CD4-positive, alpha-beta T cell treated with Interleukin-17A for 1 hour (primary cell): ENCODE measurements at places on chromosomes 4 and X.

GRCh38 chrX:131841496-131842437, 181.3 kb upstream of the STK26 start:
- peak; percentile 61 for DNase-seq

GRCh38 chr4:87360338-87360935, 30.6 kb downstream of the HSD17B11 start:
- no peak for DNase-seq

GRCh38 chrX:46617906-46618305, 44.3 kb downstream of the CHST7 start:
- DNase-seq: no peak

DNA sequence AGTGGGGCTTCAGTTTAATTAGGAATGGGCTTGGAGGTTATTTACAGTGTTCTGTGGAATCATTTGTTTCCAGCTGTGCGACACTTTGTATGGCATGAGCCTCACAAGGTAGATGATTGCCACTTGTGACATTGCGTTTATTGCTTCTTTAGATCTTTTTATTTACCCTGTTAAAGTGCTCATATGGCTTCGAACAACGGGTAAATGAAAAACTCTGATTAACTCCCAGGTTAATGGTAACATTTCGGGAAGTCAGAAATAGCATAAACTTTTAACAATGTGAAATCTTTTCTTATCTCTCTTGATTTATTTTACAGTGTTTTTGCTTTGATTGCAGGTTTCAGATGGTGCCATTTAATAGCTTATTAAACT, 494.3 kb downstream of the IDS start:
- DNase-seq: no peak

DNA sequence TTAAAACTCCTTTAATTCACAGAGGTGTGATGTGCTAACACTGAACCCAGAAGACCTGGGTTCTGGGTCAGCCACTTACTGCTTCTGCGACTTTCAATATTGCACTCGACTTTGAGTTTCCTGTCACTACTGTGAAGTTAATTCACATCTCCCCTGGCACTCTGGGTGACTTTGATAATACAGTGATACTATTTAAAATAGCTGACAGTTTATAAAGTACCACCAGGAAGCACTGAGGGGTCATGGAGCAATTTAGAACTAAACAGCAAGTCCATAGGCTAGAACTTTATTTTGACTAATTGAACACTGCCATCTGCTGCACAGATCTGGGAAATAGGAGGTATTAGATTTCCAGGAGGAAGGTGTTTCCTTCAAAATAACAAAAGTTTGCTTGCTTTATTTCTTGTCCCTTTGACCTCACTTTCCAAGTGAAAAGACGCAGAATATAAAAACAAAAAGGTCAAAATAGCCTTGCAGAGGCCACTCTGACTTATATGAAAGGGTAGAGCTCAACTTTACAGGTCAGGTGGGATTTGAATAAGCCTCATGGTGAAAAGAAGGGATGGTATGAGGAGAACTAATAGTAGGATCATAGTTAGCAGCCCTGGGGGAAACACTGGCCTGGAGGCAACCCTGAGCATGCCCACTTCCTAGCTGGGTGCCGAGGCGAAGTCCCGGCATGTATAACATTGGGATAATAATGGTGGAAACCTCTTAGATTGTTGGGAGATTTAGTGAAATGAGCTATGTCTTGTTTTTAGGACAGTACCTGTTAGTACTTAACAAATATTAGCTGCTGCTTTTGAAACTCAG, 53.4 kb downstream of the ZNF518B start:
- DNase-seq: peak; percentile 44

- DNase-seq: no peak
Observed at GRCh38 chr4:148239494-148239985, 202.7 kb downstream of the NR3C2 start.

DNA sequence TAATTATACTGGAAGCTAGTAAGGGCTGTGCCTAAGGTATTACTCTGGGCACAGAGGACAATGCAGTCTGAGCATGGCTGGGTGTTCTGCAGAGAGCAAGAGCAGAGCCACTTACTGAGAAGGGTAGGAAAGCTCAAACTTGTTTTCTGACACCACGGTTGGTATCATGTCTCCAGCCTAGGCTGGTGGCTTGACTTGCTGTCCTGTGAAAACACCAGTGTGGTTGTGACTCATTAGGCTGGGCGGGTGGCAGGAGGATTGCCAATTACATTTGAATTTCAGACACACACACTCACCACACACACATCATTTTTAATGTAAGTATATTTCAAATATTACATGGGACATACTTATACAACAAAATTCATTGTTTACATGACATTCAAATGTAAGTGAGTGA, 19.7 kb upstream of the MTM1 start:
- no peak for DNase-seq

- peak; percentile 54 for DNase-seq
Observed at GRCh38 chr4:108116423-108117168, 52.1 kb downstream of the LEF1 start.

DNA sequence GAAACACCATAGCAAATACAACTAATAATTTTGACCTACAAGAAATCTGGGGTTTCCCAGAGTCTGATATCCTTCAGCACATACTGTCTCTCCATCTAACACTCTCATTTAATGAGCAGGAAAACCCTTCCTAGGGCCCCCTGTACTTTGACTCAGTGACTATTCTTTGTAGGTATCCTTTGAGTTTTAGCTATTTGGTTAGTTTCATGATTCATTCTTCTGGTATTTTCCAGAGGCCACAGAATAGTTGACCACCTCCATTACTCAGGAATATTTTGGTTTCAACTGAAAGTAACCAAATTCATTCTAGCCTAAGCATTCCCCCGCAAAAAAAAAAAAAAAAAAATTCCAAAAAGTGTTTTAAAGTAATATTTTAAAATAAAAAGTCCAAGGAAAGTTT, 140.0 kb downstream of the IDS start:
- DNase-seq: no peak

- DNase-seq: no peak
Observed at GRCh38 chrX:67328476-67328875, 215.3 kb upstream of the AR start.

DNA sequence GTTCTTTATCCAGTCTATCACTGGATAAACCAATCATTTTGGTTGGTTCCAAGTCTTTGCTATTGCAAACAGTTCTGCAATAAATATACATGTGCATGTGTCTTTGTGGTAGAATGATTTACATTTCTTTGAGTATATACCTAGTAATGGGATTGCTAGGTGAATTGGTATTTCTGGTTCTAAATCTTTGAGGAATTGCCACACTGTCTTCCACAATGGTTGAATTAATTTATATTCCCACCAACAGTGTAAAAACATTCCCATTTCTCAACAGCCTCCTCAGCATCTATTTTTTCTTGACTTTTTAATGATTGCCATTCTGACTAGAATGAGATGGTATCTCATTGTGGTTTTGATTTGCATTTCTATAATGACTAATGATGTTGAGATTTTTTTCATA, 791.7 kb upstream of the AGA start:
- DNase-seq: no peak

DNA sequence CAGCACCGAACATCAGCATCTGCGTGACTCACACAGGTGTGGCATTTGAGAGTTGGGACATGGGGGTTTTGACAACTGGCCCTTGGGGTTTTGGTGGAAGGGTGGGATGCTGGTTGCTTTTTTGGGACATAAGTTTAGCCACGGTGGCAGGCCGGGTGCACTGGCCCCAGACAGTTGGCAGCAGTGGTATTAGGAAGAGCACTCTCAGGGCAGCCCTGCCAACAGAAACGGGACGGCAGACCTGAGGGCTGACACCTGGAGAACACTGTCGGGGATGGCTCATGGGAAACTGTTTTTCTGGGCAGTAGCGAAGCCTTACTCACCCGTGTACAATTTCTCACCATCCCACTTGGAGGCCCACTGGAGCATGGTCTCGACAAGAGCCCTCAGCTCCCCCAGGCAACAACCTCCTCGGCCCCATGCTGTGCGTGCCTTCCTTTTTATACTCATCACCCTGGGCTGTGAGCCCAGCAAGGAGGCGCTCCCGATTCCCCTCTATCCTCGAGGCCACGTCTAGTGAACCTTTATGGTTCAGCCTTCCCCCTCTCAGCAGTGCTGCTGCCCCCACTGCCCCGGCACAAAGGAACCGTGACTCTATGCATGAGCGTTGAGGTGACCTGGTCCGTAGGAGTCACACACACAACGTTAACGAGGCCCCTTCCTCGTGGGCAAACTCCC, 30.6 kb downstream of the WDR1 start:
- no peak for DNase-seq

- peak; percentile 42 for DNase-seq
Observed at GRCh38 chrX:63686878-63687714, 97.9 kb downstream of the ARHGEF9 start.

DNA sequence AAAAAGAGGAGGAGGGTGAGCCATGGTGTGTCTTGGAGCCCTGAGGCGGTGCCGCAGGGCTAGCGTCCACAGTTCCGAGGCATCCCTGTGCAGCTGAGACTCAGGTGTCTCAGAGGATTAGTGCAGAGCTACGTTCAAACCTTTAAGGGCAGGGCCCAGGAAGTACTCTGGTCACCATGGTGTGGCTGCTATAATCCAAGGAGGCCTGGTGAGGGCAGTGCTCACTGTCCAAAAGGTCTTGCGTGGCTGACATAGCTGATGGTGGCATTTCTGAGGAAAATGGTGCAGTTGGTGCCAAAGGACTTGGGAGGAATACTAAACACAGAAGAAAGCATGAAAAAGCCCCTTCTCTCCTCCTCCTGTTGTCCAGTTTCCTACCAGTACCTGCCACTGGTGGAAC, 146.9 kb downstream of the DCHS2 start:
- no peak for DNase-seq

DNA sequence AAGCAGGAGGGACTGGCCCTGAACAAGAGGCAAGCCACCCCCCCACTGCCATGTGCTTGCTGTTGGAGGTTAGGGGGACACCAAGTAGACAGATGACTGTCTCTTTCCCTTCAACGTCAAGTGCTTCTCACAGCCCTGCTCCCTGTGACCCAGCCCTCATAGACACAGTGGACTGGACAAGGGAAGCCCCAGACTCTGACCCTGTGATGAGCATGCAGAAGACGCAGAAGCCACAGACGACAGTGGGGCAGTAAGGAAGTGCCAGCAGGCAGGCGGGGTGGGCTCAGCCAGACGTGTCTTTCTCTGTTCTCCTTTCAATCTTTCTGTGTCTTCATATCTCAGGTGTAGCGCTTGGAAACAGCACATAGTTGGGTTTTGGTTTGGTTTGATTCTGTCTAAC, 2.4 kb upstream of the L1CAM start:
- DNase-seq: no peak

GRCh38 chrX:46072791-46073190, 472.4 kb downstream of the ZNF674 start:
- DNase-seq: no peak

DNA sequence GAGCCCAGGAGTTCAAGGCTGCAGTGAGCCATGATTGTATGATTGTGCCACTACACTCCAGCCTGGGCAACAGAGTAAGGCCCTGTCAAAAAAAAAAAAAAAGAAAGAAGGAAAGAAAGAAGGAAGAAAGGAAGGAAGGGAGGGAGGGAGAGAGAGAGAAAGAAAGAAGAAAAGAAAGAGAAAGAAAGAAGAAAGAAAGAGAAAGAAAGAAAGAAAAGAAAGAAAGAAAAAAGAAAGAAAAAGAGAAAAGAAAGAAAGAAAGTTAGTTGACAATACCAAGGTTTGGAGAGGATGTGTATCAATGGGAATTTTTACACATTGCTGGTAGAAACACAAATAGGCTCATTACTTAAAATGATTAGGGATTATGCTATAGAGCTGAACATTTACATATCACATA, 19.8 kb downstream of the RADX start:
- no peak for DNase-seq

GRCh38 chr4:113147498-113148111, 98.2 kb downstream of the ANK2 start:
- DNase-seq: no peak

GRCh38 chr4:140702096-140702757, 54.0 kb downstream of the TBC1D9 start:
- no peak for DNase-seq

- DNase-seq: no peak
Observed at GRCh38 chr4:26464420-26465095, 25.7 kb downstream of the CCKAR start.

DNA sequence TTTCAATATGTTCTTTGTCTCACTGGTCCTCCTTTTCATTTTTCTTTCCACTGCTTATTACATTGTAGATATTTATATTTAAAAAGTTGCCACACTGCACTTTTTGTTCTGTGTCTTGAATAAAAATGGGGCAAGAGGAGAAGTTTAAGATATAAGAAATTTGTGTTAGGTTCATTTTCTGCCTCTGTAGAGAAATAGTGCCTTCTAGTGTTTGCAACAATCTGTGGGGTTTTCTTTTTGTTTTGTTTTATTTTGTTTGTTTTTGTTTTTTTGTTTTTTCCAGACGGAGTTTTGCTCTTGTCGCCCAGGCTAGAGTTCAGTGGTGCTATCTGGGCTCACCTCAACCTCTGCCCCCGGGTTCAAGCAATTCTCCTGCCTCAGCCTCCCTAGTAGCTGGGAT, 20.1 kb upstream of the SMIM14 start:
- DNase-seq: no peak

GRCh38 chr4:174713181-174713580, 115.9 kb downstream of the GLRA3 start:
- DNase-seq: no peak

GRCh38 chr4:13201241-13201640, 282.9 kb downstream of the RAB28 start:
- no peak for DNase-seq

DNA sequence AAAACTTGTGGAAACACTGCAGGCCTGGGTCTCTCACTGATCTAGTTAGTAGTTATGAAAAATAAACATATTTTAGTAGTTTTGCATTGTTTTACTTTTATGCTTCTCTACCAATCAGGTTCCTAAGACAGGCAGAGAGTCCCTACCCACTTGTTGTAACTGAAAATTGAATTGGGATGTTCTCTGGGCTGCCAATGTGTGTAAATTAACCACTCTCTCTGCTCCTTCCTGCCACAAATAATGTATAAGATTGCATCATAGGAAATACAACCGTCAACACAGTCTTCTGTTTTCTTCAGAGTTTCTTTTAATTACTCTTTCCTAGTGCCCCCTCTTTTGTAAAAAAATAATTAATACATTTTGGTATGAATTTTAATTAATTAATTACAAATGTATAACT, 677.3 kb downstream of the FSTL5 start:
- no peak for DNase-seq

DNA sequence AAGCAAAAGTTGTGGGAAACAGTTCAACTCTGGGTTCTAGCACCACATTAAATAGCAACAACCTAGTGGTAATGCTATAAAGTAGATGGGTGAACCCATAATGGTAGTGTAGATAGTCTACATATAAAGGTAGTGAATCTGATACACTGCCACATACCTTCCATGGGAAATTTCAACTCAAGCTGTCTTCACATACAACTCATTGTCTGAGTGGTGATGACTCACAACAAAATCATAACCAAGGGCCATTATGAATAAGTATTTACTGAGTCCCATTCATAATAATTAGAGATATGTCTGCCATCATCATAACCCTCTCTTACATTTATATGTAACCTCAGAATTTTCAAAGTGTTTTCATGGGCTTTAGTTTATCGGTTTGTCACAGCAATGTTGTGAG, 34.8 kb downstream of the EGF start:
- DNase-seq: no peak

DNA sequence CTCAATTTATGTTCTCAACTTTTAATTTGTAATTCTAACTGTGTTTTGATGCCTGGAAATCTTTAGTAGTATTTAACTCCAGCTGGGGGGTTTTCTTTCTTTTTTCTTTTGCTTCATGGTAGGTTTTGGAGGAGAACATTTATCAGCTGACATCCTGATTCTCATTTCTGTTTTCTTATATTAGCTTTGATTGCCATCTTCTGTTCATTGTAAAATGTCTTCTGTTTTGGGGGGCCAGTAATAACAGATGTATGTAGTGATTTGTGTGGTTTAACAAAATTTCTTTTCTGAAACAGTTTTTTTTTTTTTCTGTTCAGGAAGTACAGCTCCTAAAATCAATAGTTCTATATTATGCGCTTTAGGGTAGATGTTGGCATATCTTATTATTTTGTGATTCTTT, 182.2 kb downstream of the GABRB1 start:
- no peak for DNase-seq
